Fibroblast of skin of back (primary cell): ENCODE measurements at places on chromosomes 2 and 18.

GRCh38 chr2:8680822-8681760 is 765 bp upstream of the ID2 start:
- DNase-seq = peak; percentile 74

GRCh38 chr2:52818958-52819357 is 948.6 kb upstream of the CHAC2 start:
- no peak for DNase-seq

GRCh38 chr2:222656526-222657446 is 894 bp upstream of the FARSB start:
- DNase-seq = no peak

GRCh38 chr2:144248350-144249034 is 271.4 kb downstream of the ZEB2 start:
- DNase-seq = no peak
